ENCODE measurements at places on chromosomes 11 and 22.

GRCh38 chr11:121626980-121627379 lies 174.2 kb upstream of the SORL1-AS1 start:
- no peak for DNase-seq
- H3K4me3 ChIP-seq: no peak overlapping the region
- no peaks in the 10 kb centered on the region for H3K27me3 ChIP-seq
- H3K36me3 ChIP-seq: no peaks in the 10 kb centered on the region
- H3K4me1 ChIP-seq: no peaks in the 10 kb centered on the region

DNA sequence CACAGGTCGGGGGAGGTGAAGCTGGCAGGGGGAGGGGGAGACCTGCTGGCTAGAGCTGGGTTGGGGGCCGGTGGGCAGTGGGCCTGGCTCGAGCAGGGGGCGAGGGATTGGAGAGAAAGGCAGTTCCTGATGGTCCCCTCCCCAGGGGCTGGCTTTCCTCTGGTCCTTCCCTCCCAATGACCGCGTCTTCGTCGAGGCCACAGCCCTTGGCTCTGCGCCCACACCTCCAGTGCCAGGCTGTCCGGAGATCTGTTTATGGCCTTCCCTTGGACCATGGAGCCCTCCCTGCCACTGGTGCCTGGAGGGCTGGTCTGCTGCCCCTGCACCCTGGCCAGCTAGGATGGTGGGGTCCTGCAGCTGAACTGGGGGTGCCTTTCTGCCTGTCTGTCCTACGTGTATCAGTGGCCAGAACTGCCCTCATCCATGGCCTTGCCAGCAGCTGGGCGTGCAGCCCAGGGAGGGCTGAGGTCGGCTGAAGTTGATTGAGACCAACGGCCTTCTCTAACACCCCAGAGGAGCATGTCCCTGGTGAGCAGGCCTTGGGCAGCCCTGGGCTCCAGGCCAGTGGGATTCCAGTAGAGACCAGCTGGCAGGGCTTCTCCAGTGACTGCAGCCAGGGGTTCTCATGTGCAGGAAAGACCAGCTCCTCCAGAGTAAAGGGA lies 12.3 kb downstream of the TANGO2 start:
- peaks cover 33% of the 10 kb centered on the region for H3K36me3 ChIP-seq
- no peak for DNase-seq
- H3K4me1 ChIP-seq: peaks cover 17% of the 10 kb centered on the region
- H3K4me3 ChIP-seq: no peak overlapping the region
- H3K27ac ChIP-seq: no peak overlapping the region

- DNase-seq: no peak
- H3K4me3 ChIP-seq: no peak overlapping the region
- H3K4me1 ChIP-seq: peaks cover 21% of the 10 kb centered on the region
- no peak overlapping the region for H3K27ac ChIP-seq
- H3K36me3 ChIP-seq: peaks cover 3% of the 10 kb centered on the region
These were observed 827 bp upstream of the MUC2 start for GRCh38 chr11:1073851-1074243.

DNA sequence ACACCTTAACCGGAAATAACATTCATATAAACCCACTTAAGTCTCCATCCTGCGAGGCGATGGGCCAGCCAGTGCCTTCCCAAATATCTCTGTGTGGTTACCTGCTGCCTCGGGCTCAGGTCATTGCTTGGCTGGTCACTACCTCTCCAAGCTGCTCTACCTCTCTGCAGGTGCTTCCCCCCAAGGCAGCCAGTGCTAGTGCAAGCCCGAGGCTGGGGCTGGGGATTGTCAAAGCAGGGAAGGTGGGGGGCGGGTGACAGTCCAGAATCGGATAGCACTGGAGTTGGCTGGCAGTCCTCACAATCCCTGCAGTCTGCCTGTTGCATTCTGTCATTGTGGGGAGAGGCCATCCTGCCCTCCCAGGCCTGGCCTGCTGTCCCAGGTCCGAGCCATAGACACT lies 11.1 kb downstream of the MCHR1 start:
- no peak overlapping the region for H3K4me3 ChIP-seq
- no peak overlapping the region for H3K27ac ChIP-seq
- no peaks in the 10 kb centered on the region for H3K36me3 ChIP-seq
- no peak for DNase-seq

DNA sequence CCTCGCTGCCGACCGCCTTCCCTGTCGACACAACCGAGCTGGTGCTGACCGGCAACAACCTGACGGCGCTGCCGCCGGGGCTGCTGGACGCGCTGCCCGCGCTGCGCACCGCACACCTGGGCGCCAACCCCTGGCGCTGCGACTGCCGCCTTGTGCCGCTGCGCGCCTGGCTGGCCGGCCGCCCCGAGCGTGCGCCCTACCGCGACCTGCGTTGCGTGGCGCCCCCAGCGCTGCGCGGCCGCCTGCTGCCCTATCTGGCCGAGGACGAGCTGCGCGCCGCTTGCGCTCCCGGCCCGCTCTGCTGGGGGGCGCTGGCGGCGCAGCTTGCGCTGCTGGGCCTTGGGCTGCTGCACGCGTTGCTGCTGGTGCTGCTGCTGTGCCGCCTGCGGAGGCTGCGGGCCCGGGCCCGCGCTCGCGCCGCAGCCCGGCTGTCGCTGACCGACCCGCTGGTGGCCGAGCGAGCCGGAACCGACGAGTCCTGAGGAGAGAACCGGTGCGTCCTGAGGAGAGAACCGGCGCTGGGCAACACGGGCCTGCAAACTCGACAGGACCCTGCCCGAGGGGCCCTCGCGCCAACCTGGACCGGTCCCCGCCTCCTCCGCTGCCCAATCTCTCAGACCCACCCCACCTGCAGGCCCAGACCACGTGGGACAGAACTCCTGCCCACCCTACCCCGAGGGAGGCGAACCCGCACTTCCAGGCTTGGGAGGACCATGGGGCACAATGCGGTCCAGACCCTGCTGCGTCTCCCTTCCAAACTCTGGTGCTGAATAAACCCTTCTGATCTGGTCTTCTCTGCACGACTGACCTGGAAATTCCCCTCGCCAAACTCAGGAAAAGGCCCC lies 866 bp downstream of the GP1BB start:
- peaks cover 64% of the 10 kb centered on the region for H3K27me3 ChIP-seq
- no peak overlapping the region for H3K27ac ChIP-seq
- H3K36me3 ChIP-seq: peaks cover 25% of the 10 kb centered on the region

GRCh38 chr11:10473371-10473770 lies 18.3 kb downstream of the AMPD3 start:
- H3K36me3 ChIP-seq: peaks cover 32% of the 10 kb centered on the region
- H3K4me3 ChIP-seq: no peak overlapping the region
- H3K27ac ChIP-seq: no peak overlapping the region
- no peaks in the 10 kb centered on the region for H3K27me3 ChIP-seq
- DNase-seq: no peak

- no peaks in the 10 kb centered on the region for H3K27me3 ChIP-seq
- H3K36me3 ChIP-seq: no peaks in the 10 kb centered on the region
- no peak for DNase-seq
These were observed 316.9 kb downstream of the JRKL start for GRCh38 chr11:96706761-96707160.

GRCh38 chr11:111922803-111923202 lies 4.1 kb downstream of the C11orf52 start:
- no peak overlapping the region for H3K4me3 ChIP-seq
- no peaks in the 10 kb centered on the region for H3K27me3 ChIP-seq
- H3K27ac ChIP-seq: no peak overlapping the region

DNA sequence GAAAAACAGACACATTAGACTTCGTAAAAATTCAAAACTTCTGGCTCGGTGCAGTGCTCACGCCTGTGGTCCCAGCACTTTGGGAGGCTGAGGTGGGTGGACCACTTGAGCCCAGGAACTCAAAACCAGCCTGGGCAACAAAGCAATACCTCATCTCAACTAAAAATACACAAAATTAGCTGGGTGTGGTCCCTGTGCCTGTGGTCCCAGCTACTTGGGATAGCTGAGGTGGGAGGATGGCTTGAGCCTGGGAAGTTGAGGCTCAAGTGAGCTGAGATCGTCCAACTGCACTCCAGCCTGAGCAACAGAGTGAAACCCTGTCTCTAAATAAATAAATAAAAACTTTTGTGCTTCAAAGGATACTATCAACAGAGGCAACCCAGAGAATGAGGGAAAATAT lies 23.7 kb downstream of the YPEL1 start:
- no peak overlapping the region for H3K4me3 ChIP-seq
- H3K27me3 ChIP-seq: peaks cover 11% of the 10 kb centered on the region
- H3K36me3 ChIP-seq: no peaks in the 10 kb centered on the region
- DNase-seq: no peak
- H3K27ac ChIP-seq: no peak overlapping the region

GRCh38 chr11:47443028-47443700 lies 5.8 kb downstream of the RAPSN start:
- H3K27ac ChIP-seq: no peak overlapping the region
- no peak overlapping the region for H3K4me3 ChIP-seq
- no peaks in the 10 kb centered on the region for H3K27me3 ChIP-seq
- peaks cover 5% of the 10 kb centered on the region for H3K36me3 ChIP-seq
- no peak for DNase-seq
- no peaks in the 10 kb centered on the region for H3K4me1 ChIP-seq

- no peaks in the 10 kb centered on the region for H3K36me3 ChIP-seq
- peak within 1 kb of the TSS; percentile 63 for H3K4me3 ChIP-seq
- H3K27me3 ChIP-seq: peaks cover 36% of the 10 kb centered on the region
These were observed at the start of gene SYT12 for GRCh38 chr11:67022961-67023956. SYT12 (plus strand) TSS chr11:67023134; CDS start chr11:67030145, 7,011 bp downstream.

DNA sequence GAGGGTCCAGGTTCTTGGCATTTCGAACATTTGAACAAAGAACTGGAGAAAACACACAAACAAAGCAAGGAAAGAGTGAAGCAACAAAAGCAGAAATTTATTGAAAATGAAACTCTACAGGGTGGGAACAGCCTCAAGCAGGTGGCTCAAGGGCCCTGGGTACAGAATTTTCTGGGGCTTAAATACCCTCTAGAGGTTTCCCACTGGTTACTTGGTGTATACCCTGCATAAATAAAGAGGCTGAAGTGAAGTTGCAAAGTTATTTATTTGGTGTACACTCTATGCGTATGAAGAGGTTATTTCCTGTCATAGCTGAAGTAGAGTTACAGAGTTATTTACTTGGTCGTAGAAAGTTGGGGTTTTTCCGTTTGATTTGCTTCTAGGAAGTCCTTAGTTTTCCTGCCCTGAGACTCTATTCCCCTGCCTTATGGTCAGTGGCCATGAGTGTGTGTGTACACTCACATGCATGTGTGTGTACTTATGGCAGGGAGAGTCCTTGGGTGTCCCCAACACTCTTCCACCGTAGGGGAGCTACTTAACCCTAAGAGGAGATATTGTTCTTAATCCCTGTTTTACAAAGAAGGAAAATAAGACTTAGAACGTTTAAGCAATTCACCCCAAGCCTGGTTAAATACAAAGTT lies 5.6 kb upstream of the SMCO4 start:
- H3K4me1 ChIP-seq: peaks cover 1% of the 10 kb centered on the region
- DNase-seq: no peak
- H3K27me3 ChIP-seq: peaks cover 25% of the 10 kb centered on the region

GRCh38 chr11:1772270-1773130 lies 8.8 kb upstream of the CTSD start:
- H3K27ac ChIP-seq: peak overlapping the region; percentile 92
- peak overlapping the region; percentile 12 for H3K4me3 ChIP-seq
- H3K36me3 ChIP-seq: no peaks in the 10 kb centered on the region

DNA sequence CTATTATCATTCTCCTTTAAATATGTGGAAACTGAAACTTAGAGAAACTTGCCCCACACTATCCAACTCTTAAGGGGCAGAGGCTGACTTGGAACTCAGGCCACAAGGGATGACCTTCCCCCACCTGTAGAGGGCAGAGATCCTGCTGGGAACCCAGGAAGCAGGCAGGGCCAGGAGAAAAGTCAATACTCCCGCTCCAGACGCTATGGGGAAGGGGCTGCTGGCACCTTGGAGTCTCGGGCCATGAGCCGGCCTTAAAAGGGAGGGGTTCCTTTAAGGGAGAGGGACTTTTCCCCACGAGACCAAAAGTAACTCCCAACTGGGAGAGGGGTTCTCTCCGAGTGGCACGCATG lies 620 bp upstream of the ANO5 start:
- no peak for DNase-seq
- no peaks in the 10 kb centered on the region for H3K36me3 ChIP-seq
- H3K4me3 ChIP-seq: peak overlapping the region; percentile 50
- H3K27ac ChIP-seq: no peak overlapping the region
- H3K4me1 ChIP-seq: peaks cover 15% of the 10 kb centered on the region
- peaks cover 35% of the 10 kb centered on the region for H3K27me3 ChIP-seq

DNA sequence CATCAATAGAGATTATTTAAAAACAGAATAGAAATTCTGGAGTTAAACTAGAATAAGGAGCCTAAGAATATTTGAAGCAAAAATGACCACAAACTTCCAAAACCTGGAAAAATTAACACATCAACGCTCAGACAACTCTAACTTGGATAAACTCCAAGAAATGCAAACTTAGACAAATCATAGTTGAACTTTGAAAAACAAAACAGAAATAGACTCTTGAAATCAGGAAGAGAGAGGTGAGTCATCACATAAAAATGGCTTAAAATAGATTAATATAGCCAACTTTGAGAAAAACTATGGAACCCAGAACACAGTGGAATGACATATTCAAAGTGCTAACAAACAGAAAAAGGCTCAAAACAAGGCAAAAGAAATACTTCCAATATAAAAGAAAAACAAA lies 974.2 kb downstream of the JRKL start:
- no peak overlapping the region for H3K4me3 ChIP-seq
- peak; percentile 41 for DNase-seq
- no peaks in the 10 kb centered on the region for H3K27me3 ChIP-seq
- no peaks in the 10 kb centered on the region for H3K36me3 ChIP-seq
- no peak overlapping the region for H3K27ac ChIP-seq
- no peaks in the 10 kb centered on the region for H3K4me1 ChIP-seq

DNA sequence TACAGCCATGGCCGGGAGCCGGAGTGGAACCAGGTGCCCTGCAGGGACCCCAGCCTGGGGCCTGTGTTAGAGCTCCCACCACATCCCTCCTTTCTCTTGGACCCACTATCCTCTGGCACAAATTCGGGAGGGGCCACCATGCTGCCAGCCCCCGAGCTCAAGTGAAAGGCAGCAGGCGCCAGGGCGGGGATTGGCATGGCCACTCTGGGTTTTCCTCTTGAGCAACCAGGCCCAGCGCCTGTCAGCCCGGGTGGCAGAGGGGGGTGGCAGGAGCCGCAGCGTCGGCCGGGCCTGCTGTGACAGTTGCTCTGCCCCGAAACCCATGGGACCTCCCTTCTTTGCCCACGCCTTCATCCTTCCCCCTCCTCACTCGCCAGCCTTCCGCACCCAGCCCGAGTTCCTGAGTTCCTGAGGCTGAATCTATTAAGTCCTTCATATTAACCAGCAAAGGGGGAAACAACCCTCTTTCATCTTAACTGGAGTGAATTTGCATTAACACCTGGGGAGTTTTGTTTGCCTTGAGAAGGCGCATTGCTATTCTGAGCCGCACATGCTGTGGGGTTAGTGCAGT lies 16.8 kb upstream of the CABP7 start:
- H3K36me3 ChIP-seq: peaks cover 8% of the 10 kb centered on the region
- no peak for DNase-seq
- peaks cover 73% of the 10 kb centered on the region for H3K27me3 ChIP-seq
- H3K4me1 ChIP-seq: peaks cover 51% of the 10 kb centered on the region
- H3K4me3 ChIP-seq: peak overlapping the region; percentile 22

Measured in mesenchymal stem cell (in vitro differentiated cells and primary cell).